Esophagus squamous epithelium (tissue), 5 donors: ENCODE measurements at places on chromosomes 6 and 20. TPM values are rescaled to one million over a fixed set of nuclear protein-coding genes. Genes with fewer than 3 reads are reported as not detected.

Gene ENPP4
- 0.30 TPM for total RNA-seq

Gene RSPO4
- 0.19 TPM for total RNA-seq

Gene CFB
- total RNA-seq, result 81.1 TPM

Gene ALDH5A1
- total RNA-seq, result 4.5 TPM

Gene BHLHE23
- not detected for total RNA-seq
